ENCODE measurements at places on chromosomes 4 and X.

GRCh38 chr4:94798808-94799207, 41.1 kb downstream of the BMPR1B start:
- no peak for DNase-seq

- DNase-seq: no peak
These were observed 3.4 kb upstream of the CYBB start for GRCh38 chrX:37776283-37776986.

DNA sequence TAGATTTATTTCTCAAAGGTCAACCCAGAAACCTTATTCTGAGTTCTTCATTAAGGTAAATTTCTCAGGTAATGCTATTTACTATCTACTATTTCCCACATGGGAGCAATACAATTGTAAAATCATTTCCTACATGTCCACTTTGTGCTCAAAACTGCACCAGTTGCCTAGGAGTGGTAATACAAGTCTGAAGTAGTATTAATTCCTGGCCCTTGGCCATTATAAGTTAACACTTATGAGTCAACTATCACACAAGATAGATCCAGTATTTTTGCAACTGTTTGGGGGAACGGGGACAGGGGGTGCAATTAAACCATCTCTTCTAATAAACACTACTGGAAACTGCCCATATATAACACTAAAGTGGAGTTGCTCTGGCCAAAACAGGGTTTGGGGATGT, 48.9 kb downstream of the ACSL4 start:
- no peak for DNase-seq

DNA sequence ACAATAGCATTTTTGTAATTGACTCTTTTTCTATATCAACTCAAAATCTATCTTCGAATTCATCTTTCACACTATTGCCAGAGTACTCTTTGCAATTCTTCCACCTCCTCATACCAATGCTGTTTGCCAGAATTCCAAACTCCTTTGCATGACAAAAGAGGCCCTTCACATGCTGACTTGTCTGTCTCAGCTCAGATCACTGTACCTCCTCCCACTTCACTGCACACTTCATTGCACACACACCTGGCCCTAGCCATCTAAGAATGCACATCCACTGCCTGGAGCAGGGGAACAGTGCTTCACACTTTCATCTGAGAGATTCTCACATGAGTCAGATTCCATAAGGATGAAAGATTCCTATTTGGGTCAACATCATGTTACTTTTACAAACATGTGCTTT, 56.5 kb downstream of the PRDM5 start:
- no peak for DNase-seq
